ENCODE measurements at places on chromosomes 7 and 10.

DNA sequence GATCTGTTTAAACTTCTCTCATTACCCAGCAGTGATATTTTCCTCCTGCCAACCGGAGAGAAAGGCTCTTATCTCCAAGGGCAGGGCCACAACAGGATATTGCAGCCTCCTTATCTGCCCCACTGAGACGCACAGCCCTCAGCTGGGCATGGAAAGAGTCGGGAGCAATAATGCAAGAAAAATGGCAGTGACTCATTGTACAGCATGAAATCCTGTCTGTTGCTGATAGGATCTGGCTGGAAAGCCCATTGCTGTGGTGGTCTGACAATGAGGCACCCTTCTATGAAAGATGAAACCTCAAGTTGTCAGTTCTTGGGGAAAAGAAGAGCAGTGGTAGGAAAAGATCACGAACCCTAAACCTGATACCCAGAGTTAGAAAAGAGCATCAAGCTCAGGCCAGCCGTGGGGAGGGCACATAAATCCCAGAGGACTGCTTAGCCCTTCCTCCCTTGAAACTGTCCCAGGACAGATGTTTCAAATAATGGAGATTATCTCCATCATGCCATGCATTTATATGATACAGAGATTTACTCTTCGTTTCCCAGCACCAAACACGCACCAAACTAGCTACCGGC, 47.0 kb upstream of the FIGNL1 start:
- DNase-seq: no peak

GRCh38 chr7:158397885-158398284, 189.7 kb downstream of the PTPRN2 start:
- DNase-seq: no peak

DNA sequence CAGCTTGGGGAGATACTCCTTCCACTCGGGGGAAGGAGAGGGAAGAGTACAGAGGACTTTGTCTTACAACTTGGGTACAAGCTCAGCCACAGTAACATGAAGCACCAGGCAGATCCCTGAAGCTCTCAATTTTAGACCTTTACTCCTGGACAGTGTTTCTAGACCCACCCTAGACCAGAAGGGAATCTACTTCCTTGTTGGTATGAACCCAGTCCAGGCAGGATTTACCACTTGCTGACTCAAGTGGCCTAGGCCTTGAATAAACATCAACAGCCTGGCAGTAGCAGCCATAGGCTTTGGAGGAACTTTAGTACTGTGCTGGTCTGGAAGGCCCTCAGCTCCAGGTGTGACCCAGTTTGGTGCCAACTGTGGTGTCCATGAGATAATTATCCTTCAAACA, 173.1 kb downstream of the ADRA2A start:
- no peak for DNase-seq

DNA sequence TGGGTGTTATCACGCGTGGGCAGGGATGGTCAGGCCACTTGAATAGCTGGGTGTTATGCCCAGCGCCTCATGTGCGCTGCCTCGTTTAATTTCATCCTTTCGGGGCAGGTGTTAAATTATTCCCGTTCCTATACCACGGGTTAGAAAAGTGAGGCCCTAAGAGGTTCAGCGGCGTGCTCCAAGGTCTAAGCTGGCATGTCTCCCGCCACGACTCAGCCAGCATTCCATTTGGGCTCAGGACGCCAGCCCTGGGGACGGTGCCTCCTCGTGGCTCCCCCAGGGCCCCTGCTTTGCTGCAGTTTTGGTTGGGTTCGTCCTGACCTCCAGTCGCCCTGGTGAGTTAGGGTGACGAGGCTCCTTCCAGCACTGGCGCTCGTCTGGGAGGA, 124.5 kb downstream of the TRRAP start:
- DNase-seq: no peak

DNA sequence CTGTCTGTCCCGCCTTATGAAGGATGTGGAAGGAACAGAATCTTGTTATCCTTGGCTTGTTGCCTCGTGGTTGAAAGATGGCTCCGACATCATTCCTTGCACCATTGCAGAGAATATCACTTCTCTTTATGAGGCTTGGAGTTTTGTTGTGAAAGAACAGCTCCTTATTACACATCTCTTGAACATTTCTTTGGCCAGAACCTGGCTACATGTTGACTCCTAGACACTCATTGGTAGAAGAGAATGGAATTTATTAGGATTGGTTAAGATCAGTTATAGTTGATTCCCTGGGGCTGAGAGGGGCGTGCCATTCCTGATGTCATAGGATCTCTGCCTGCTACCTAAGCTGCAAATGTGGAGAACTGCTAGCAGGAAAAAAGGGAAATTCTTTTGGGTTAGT, 180.5 kb upstream of the CTBP2 start:
- DNase-seq: no peak

DNA sequence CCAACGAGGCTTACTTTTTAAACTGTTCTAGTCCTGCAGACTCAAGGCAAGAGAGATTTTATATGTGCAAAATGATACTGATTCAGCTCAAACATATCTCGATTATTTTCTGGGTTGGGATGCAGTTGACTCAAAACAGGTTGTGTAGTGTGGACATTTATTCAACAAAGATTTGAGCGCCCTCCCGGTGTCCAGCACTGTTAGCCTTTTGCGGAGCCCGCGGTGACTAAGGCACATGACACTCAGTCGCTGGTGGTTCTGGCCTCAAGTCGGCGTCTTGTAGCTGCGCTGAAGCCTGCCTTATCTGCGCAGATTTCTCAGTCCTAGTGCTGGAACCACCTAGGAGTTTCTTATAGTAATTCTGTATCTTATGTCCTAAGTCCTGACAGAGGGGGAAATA, 938 bp upstream of the CADPS2 start:
- no peak for DNase-seq

- DNase-seq: peak; percentile 66
Measured at GRCh38 chr7:1175967-1176851, 16.2 kb upstream of the ZFAND2A start.

- no peak for DNase-seq
Measured at GRCh38 chr7:157674715-157675426, 338.1 kb downstream of the DNAJB6 start.

GRCh38 chr10:86103391-86104101, 263.0 kb downstream of the GRID1 start:
- DNase-seq: no peak

GRCh38 chr10:69315610-69316312, 37.5 kb downstream of the HK1 start:
- no peak for DNase-seq

GRCh38 chr10:114691442-114691941, 33.4 kb upstream of the ABLIM1 start:
- DNase-seq: no peak

GRCh38 chr7:77327932-77328628, 88.1 kb downstream of the GSAP start:
- no peak for DNase-seq

Data from stimulated activated CD8-positive, alpha-beta memory T cell treated with anti-CD3 and anti-CD28 coated beads, Interleukin-2, amount 100 ng/mL, for 1 hour (primary cell).